Stimulated activated CD4-positive, alpha-beta T cell treated with anti-CD3 and anti-CD28 coated beads, Interleukin-2, amount 100 ng/mL, for 24 hours (primary cell): ENCODE measurements at places on chromosomes 5 and 9.

DNA sequence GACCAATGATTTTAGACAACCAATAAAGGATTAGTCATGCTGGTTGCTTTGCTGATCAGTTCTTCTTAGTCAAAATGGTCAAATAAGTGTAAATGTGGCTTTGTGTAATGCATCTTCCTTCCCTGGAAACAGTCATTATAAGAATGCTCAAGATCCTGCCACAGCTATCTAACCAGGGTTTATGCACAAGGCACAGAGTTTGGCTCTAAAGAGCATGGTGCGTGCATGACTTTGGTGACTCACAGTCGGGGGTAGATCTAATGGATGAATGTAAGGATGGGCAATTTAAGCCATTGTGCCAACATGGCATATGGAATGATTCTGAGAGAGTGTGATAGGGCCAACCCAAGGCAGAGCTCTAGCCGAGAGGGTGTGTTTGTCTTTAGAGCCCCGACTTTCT is 6.5 kb downstream of the LIX1 start:
- DNase-seq, result no peak

- DNase-seq, result no peak
Measured at GRCh38 chr5:89255845-89256463, 373.0 kb upstream of the MEF2C start.

- DNase-seq, result no peak
Measured at GRCh38 chr5:173065155-173065554, 9.0 kb downstream of the CREBRF start.

GRCh38 chr5:179269781-179270543 is 75.3 kb downstream of the ADAMTS2 start:
- no peak for DNase-seq

DNA sequence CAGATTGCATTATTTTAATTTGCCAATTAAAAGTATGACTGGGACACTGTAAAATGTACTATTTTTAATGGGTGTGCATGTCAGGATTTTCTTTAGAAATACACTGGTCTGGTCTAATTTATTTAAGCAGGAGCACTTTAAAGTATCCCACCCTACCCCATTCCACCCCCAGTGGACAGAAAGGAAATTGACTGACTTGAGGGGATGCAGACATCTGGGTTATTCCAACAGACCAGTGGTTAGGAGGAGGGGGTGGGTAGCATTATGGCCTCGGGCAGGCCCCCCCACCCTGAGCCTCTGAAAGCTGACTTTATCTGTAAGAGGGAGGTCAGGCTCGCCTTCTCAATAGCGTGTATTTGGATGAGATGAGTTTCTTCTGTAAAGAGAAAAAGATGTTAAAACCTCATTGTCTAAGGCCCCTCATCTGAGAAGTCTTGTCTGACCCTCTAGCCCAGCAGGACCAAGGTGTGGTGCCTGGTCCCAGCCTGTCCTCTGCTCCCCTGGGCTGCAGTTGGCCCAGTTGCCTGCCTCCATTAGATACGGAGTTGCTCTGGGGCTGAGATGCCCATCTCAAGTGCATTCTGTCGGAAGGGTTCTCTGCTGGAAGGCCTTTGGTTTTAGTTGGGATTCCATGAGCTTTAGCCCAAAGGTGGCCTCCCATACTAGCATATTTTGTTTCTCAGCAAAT is 4.4 kb downstream of the HNRNPAB start:
- DNase-seq, result no peak

GRCh38 chr9:119662329-119662728 is 293.1 kb upstream of the BRINP1 start:
- DNase-seq, result no peak

DNA sequence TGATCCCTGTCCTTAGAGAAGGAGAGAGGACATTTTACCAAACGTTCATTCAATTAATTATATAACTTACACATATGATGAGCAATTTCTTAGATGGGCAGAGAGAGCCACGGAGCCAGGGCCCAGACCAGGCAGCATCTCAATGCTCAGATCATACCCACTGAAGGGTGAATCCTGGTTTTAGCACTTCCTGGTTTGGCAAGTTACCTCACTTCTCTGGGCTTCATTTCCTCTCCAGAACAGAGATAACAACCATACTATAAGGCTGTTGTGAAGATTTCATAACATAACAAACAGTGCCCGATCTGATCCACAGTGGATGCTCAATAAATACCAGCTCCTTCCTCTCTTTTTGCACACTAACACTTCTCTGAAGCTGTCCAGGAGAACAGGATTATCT is 271.1 kb downstream of the DENND1A start:
- no peak for DNase-seq

- no peak for DNase-seq
Measured at GRCh38 chr5:35660451-35660850, 42.8 kb downstream of the SPEF2 start.

- DNase-seq, result no peak
Measured at GRCh38 chr5:56668996-56669395, 146.4 kb upstream of the MAP3K1 start.

DNA sequence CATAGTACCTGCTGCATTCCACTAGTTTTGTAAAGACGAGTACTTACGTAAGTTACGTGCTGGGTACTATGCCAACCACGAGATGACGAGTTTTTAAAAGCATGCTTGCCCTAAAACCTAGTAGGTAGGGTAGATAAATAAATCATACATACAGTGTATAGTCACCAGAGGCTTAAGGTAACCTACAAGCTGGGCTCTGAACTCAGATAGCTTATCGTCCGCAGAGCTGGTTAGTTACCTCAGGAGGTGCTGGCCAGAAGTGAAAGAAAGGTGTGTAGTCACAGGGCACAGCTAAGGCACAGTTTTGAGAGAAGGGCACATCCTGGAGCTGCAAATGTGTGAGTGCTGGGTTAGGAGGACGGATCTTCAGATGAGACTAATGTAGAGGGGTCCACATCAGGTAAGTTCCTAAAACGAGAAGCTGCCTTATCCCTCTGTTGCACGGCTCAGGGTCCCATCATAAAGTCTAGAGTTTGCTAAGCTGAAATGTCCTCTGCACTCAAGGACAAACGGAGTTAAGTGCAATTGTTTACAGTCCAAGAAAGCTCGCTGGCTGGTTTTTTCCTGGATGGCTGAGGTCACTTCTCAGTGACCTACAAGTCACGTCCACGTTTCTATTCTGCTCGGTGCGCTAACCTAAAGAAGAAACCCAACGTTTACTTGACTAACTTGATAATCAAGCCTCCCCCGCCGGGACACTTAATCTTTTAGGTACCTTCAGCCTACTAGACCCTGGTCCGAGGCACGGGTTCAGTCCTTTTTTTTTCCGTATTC is 1.1 kb upstream of the SNX24 start:
- DNase-seq, result no peak

DNA sequence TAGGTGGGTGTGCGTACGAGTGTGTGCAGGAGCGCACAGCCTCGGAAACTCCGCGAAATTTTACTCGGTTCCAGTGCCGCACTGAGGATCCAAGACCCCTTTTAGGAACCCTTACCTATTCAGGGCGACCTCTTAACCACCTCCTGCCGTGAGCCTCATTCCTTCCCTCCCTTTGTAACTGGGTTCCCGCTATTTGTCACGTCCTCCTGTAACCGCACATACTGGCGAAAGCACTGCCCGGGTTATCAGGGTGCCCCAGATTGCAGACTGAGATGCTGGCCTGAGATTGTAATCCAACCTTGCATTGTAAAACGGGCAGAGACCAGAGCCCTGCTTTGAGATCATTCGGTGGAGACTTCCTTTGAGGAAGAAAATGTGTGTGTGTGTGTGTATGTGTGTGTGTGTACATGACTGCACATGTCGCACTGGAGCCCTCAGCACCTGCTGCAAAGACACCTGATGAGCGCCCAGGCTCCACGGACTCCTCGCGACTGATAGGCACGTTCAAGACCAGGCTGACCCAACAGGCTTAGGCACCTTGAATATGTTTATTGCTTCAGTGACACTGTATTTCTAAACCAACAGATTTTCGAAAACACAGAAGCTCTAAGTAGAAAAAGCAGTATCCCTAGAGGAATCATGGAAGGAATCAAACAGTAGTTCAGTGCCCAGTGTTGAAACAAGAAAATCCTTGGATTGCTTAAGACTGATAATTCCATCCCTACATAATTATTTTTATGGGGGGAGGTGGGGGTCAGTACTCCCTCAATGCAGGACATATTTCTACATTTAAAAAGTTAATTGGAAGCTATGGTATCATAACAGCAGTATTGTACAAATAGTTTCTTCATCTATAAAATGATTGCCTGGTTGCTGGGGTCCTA is 86.5 kb upstream of the TNFAIP8 start:
- peak; percentile 47 for DNase-seq
